ENCODE measurements at places on chromosomes 13 and 19.

- no peak for DNase-seq
Observed at GRCh38 chr19:5991244-5991838, 13.4 kb upstream of the RANBP3 start.

- no peak for DNase-seq
Observed at GRCh38 chr19:48490981-48491792, 20.4 kb downstream of the LMTK3 start.

DNA sequence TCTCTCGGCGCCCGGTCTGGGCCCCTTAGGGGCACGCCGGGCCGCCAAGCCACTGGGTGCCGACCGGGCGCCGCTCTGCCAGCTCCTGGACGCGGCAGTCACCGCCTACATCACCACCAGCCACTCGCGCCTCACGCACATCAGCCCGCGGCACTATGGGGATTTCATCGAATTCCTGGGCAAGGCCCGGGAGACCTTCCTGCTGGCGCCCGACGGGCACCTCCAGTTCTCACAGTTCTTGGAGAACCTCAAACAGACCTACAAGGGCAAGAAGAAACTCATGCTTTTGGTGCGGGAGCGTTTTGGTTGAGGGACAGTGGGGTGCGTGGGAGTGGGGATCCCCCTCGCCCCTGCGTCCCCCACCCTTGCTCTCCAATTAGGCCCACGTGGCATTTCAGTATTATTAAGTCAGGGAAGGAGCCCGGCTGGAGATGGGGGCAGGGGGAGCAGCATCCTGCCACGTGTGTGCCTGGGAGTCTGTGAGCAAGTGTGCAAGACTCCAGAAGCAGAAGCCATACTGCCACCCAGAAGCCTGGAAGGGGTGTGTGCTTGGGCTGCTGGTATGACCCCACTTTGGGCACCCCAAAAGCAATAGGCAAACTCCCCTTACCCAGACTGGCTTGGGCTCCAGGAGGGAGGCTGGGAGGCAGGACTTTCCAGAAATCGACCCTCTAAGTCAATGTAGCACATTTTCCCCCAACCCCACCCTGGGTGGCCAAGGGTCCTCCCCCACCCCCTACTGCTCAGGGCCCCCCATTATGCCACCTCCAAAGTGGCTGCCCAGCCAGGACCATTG, 35.7 kb downstream of the ZSWIM4 start:
- no peak for DNase-seq

GRCh38 chr13:79692846-79693245, 211.9 kb downstream of the NDFIP2 start:
- no peak for DNase-seq

DNA sequence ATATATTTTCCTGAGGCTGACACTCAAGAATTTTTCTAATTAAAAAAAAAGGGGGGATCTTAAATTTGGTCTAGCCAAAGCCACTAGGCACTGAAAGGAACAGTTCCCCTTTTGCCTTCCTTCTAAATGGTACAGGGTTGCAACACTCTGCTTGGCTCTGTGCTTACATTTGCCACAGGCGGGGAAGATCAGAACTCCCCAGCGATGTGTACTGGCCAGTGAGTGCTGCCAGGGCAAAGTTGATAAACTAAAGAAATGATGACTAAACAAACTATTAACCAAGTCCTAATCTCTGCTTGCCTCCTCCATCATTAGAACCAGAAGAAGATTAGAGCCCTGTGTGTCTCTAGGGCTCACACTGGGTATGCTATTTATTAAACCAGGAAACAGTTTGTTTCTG, 75.3 kb upstream of the SCEL start:
- no peak for DNase-seq

DNA sequence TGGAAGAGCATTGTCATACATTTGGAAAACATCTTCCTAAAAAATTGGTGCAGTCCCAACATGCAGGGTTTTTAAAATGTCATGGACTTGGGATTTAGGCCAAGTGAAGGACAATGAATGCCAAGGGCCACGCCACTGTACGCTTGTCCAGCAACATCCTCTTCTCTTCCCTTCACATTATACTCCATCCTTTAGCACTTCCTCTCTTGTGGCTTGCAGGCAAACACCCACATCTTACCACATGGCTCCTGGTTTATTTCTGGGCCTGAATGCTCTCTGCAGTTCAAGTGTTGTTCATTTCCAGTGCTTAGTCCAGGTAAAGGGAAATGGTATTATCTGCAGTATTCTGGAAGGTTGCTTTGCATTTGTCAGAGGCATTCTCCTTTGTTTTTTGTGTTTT, 45.0 kb downstream of the CBY2 start:
- no peak for DNase-seq

DNA sequence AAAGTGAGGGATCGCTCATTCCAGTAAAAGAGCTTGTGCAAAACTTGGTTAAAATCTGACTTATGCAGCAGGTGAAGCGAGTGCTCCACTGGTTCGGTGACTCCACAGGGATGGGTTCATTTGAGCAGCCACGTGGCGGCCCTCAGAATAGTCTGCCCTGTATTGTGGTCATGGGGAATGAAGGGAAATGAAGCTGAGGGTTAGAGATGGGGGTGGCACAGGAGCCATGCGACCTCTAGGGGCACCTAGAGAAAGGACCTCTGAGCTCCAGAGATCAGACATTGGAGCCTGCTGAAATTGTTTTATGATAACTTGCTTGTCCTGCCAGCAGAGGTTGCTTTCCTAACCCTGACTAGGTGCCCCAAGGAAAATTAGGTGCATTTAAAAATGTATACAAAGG, 26.6 kb downstream of the CBY2 start:
- peak; percentile 17 for DNase-seq

DNA sequence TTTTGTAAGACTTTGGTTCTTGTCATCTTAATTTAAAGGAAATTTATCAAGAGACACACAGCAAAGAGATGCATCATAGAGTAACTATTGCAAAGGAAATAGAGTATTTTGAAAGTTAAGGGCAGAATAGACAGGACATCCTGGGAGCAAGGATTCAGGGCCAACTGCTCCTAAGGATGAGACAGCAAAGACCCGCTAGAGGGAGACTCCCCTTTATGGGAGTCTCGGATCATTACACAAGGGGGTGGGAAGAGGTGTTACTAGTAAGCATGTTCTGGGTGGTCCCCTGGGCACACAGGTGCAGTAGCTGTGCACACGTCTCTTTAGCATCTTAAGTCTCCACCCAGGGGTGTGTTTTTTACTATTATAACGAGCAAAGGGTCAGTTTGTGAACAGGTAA, 9.6 kb downstream of the ZSCAN5C start:
- no peak for DNase-seq

GRCh38 chr19:11944656-11945055, 19.7 kb downstream of the ZNF700 start:
- no peak for DNase-seq

DNA sequence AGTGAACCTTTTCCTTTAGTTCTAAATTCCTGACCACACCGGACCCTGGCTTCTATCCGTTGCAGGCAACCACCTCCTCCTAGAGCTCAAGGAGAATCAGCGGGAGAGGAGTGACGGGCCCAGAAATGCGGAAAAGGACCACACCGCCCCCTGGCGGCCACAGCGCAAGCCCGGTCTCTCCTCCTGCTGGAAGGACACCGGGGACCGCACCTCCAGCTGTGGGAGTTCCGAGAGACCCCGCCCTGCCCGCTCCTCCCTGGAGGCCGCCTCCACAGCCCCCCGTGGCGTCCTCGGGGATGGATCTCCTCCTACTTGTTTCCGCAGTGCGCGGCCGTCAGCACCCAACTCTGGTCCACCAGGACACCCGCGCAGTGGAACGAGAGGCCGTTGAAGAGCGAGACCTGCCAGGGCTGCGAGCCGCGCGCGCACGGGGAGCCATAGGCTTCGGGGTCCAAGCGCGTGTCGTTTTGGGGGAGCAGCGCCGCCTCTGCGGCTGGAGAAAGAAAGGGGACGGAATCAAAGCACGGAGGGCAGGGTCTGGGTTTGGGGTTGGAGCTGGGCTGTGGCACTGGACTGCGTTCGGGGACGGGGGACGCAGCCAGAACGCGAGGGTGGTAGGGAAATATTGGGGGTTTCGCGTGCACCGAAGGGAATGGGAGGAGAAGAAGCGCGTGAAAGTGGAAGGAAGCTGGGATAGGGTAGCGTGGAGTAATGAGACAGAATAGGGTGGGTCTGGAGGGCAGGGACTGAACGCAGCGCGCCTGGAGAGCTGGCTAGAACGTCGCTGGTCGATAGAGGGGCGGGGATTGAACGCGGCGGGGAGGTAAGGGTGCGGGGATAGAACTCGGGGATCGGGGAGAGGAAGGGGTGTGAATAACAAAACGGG, 2.5 kb downstream of the KLK10 start:
- peak; percentile 27 for DNase-seq

DNA sequence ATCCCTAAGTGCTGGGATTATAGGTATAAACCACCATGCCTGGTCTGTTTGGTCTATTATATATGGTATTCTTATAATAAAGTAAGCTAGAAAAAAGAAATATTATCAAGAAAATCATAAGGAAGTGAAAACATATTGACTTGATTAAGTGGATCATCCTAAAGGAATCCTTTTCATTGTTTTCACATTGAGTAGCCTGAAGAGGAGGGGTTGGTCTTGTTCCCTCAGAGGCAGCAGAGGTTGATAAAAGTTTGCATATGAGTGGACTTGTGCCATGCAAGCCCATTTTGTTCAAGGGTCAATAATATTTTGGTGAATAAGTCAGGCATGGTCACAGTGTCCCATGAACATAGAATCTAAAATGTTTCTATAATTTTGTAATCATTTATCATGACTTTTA, 52.7 kb downstream of the ZNF627 start:
- no peak for DNase-seq

GRCh38 chr13:108948251-108948671, 318.9 kb downstream of the MYO16 start:
- DNase-seq, result no peak

DNA sequence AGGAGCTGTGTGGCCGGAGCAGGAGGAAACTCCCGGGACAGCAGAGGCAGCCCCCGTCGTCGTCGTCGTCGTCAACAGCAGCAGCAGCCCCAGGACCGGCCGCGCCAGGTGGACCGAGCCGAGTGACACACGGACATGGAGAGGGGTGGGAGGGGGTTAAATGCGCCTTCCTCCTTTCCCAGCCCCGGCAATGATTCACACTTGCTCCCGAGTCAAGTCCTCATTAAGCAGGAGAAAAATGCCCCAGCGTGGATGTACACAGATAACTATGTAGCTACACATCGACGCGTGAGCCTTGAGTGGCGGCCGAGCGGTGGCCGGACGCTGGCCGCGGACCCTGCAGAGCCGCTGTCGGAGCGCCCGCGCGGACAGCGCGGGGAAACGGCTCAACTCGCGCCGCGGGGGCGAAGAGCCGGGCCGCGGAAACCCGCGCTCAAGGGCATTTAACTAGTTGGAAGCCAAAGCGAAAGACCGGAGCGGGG, 645 bp downstream of the UBL3 start:
- peak; percentile 58 for DNase-seq

- DNase-seq, result peak; percentile 74
Observed at GRCh38 chr19:47765523-47766358, 12.8 kb upstream of the SELENOW start.

GRCh38 chr13:98447881-98448641, 128.8 kb downstream of the STK24 start:
- peak; percentile 58 for DNase-seq

- DNase-seq, result peak; percentile 37
Observed at GRCh38 chr13:75876142-75877050, 240.3 kb downstream of the LMO7 start.

- peak; percentile 25 for DNase-seq
Observed at GRCh38 chr19:15197275-15197941, 3.4 kb downstream of the NOTCH3 start.

DNA sequence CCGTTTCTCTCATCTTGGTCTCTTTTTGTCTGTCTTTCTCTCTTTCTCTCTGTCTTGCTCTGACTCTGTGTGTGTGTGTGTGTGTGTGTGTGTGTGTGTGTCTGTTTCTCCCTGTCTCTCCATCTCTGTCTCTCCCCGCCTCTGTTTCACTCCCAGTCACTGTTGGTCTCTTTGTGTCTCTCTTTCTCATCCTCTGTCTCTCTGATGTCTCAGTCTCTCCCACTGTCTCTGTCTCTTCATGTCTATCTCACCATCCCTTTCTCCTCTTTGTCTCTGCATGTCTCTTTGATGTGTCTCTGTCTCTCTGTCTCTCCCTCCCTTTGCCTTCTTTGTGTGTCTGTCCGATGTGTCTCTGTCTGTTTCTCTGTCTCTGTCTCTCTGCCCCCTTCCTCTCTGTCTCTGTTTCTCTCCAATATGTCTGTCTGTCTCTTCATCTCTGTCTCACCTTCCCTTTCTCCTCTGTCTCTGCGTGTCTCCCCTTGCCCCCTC, 2.5 kb downstream of the NFIC start:
- DNase-seq, result no peak

GRCh38 chr13:77832339-77833100, 86.1 kb downstream of the EDNRB start:
- DNase-seq, result no peak

DNA sequence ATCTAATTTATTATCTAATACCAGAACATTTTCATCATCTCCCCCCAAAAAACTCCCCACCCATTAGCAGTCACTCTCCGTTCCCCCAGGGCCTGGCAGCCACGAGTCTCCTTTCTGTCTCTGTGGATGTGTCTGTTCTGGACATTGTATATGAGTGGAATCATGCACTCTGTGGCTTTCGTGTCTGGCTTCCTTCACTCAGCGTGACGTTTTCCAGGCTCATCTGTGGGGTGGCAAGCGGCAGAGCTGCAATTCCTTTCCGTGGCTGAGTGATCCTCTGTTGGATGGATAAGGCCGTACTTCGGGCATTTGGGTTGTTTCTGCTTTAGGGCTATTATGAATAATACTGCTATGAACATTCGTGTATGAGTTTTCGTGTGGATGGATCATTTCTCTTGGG, 3.1 kb downstream of the AP2S1 start:
- no peak for DNase-seq

DNA sequence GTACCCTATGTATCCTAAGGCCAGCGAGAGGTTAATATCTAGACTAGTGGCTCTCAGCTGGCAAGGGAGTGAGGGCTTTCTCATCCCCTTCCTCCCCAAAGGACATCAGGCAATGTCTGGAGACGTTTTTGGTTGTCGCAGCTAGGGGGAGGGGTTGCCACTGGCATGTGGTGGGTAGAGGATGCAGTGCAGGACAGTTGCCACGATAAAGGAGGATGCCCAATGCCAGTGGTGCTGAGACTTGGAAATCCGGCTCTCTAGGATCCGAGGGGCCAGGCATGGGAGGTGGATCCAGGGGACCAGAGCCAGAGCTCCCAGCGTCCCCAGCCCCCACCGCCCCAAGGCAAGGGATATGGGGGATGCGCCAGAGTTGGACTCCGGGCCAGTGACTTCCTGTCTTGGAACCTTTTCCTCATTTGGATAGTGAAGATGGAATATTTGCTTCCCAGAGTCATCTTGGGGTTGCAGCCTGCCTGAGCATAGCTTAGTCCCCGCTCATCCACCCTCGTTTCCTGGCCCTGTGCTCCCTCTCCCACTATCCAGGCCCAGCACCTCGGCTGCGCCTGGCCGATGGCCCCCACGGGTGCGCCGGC, 4.9 kb downstream of the SSC5D start:
- DNase-seq, result no peak

GRCh38 chr19:42092350-42092749, 16.4 kb downstream of the ZNF574 start:
- DNase-seq, result peak; percentile 39

GRCh38 chr13:29737061-29737460, 113.4 kb downstream of the UBL3 start:
- no peak for DNase-seq

Measured in SHP77 (cell line).